ENCODE measurements at places on chromosomes 12 and 14.
A peak's percentile ranks its signal among the peaks of the same experiment; 100 is the strongest.

DNA sequence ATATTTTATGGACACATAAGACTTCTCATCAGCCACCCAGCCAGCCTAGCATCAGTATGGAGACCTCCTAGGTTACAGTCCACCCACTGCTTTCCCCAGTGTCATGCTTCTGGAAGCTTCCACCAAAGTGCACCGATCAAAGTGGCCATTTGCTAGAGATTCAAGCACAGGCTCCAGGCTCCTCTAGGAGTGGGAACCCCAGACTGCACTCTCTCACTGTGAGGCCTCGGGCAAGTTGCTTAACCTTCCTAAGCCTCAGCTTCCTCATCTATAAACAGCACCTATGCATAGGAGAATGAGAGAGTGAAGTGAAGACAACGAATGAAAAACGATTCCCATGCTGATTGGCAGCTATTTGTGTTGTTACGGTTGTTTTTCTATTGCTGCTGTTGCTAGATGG is 94.4 kb downstream of the DICER1 start:
- DNase-seq = no peak

- no peak for DNase-seq
These were observed 106.0 kb downstream of the TXNDC16 start for GRCh38 chr14:52446355-52446754.

DNA sequence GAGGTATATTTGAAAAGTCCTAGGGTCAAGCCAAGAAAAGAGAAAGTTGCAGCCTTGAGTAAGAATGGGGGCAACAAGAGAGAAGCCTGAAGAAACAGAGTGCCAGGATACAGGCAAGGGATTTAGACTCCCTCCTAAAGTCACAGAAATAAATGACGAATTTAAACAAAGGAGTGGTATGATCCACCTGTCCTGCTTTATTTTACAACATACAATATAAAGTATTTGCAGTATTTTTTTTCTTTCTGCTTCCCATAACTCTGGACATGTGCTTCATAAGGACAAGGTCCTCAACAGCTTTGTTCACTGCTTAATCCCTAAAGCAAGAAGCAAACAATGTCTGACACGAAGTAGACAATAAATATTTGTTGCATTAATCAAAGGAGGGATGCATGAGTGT is 57.4 kb downstream of the IFNG start:
- no peak for DNase-seq

GRCh38 chr14:101380940-101381339 is 180.4 kb upstream of the DIO3 start:
- no peak for DNase-seq

DNA sequence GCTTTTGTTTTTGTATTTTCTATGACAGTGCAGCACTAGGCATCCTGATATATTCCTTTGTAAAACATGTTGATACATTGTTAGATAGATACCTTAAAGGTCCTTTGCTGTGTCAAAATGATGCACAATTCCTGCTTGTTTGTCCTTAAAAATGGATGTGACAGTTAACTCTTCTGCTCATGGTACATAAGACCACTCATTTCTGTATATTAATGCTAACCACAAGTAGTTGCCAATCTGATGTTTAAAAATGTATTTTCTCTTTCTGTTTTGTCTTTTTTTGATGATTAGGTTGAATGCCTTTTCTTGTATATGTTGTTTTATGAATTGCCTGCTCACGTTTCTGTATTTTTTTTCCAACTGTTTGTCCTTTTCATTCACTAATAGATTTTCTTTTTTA is 35.1 kb downstream of the ATF7IP start:
- DNase-seq = no peak

- DNase-seq = no peak
These were observed 190.0 kb downstream of the EMP1 start for GRCh38 chr12:13386323-13387039.

- DNase-seq = no peak
These were observed 263.4 kb upstream of the PLEKHG7 start for GRCh38 chr12:92439420-92439805.

DNA sequence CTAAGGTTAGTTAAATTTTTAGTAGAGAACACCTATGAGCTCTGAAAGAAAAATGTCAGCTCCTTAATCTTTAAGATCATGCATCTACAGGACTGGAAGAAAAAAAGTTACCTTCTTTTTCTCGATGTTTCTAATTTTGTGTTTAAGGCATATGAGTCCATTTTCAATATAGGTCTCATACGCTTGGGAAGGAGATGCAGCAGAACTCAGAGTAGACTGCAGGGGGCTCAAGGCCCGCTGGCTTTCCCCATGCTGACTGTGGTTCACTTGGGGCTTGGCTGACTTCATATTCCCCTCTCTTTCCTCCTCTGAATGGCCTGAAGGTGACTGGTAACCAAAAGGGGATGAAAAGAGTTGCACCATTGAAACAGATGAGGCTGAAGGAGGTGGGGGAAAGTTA is 1.5 kb downstream of the CAPRIN2 start:
- DNase-seq = no peak

- no peak for DNase-seq
These were observed 15.9 kb downstream of the HEBP1 start for GRCh38 chr12:12984149-12984548.

DNA sequence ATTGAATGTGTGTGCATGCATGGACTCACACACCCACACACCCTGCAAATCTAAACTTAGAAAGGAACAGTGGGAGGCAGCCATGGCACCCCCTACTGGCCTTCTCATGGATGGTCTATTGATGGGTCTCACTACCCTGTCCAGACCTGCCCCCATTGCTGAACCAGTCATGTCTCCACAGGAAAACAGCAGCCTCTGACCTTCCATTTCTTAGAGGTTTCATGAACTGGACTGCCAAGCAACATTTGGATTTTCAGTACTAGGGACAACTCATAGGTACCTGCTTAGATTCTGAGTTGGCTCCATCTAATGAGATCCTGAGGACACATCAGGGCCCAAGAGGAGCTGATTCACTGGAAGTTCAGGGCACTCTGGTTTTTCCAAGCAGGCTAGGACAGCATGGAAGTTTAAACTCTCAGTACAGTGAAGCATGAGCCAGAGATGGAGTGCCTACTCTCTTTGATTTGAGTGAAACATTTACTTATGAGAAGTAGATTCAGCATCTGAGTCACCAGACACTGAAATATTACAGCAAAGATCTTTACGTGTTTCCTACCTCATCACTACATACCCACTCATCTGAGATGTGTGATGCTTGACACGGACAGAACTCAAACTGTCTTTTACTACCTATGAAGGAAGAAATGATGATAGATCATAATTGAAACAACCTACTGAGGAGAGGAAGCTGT is 98.9 kb upstream of the PLEKHG7 start:
- no peak for DNase-seq

- DNase-seq = no peak
These were observed 211.9 kb downstream of the TBX5 start for GRCh38 chr12:114194066-114194465.

- no peak for DNase-seq
These were observed 96.4 kb downstream of the GAS2L3 start for GRCh38 chr12:100669922-100670321.

DNA sequence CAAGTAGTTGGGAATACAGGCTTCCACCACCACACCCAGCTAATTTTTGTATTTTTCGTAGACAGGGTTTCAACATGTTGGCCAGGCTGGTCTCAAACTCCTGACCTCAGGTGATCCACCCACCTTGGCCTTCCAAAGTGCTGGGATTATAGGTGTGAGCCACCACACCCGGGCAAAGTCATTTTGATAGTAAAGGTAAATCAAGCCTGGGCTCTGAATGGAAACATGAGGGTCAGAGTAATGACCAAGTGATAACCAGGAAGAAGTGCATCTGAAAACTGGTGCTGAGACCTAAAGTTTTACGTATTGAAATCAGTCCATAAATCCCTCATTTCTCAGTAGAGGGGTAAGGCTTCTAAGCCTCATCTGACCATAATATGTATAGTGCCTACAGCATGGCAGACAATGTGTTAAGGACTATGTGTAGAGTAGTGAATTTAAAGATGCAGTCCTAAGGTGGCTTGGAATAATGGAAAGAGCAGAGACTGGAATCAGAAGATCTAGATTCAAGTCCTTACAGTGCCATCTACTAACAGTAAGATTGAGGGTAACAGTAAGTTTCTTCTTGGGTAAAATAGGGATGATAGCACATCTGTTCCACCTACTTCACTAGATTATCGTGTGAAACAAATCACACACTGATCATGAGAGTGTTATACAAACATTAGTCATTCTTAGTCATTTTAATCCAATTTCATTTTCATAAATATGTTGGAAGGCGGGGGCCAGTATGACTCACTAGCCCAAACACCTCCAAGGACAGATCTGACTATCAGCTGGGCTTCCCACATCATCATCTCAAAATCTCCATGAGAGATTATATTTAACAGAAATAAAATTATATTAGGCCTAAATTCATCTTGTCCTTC is 11.2 kb downstream of the MAP4K5 start:
- peak; percentile 62 for DNase-seq

DNA sequence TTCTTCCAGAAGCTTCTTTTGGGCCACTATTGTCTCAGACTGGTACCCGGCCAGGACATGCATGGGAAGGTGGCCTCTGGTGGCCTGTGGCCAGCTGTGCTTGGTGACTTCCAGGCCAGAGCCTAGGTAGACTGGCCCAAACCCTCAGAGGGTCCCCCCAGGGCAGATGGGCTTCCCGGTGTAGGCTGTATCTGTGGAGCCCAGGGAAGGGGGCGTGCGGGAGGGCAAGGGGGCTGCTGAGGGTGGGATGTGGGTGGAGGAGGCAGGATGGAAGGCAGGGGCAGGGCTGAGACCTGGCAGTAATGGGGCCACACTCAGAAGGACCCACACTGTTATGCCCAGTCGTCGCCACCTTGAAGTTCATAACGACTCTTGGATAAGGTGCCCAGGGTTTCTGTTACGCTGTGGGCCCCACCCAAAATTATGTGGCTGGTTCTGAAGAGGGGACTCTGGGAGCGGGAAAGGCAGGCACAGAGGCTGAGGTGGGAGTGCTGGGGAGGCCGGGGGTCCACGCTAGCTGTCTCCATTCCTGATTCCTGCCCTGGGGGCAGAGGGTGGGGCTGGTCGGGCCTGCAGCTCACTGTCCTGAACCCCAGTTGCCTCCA is 52.1 kb downstream of the KIF26A start:
- DNase-seq = no peak

DNA sequence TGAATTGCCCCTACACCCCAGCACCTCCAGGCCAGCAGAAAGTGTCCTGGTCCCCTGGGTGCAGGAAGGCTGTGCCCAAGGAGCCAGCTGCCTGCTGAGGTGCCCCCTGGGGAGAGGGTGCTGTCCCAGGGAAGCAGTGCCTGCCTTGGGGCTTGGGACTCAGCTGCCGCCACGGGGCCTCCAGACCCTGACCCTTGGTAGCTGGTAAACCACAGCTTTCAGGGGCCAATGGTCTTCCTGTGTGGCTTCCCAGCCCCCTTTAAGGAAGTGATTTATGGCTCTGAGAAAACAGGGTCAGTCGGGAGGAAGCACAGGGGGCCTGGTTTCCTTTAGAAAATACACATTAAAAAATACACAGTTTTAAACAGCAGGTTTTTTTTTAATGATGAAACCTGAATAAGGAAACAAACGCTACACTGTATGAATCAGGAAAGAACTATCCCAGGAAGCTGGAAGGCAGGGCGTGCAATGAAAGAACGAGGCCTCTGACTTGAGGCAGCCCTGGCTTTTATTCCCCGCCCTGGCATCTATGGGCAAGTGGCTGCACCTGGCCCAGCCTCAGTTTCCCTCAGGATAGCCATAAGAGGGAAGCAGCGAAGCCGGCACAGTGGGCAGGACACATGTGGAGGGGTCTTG is 40.6 kb upstream of the EML1 start:
- DNase-seq = no peak

GRCh38 chr12:132078190-132078589 is 65.9 kb downstream of the DDX51 start:
- DNase-seq = no peak

DNA sequence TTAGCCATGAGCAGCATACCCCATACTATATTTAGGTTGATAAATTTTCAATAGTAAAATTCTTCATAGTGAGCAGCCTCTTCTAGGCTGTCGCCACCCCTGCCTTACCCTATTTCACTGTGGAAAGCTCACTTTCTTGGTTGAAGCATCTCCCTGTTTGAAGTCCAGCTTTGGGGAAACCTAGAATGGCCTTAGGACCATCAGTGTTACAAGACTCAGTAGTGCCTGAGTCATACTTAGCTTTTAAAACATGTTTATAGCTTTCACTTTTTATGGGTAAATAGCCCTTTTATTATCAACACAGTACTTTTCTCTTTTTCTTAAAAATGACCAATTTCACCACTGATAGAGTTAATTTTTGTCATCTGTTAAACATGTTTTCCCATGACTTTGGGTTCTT is 37.1 kb downstream of the FUT8 start:
- DNase-seq = no peak

DNA sequence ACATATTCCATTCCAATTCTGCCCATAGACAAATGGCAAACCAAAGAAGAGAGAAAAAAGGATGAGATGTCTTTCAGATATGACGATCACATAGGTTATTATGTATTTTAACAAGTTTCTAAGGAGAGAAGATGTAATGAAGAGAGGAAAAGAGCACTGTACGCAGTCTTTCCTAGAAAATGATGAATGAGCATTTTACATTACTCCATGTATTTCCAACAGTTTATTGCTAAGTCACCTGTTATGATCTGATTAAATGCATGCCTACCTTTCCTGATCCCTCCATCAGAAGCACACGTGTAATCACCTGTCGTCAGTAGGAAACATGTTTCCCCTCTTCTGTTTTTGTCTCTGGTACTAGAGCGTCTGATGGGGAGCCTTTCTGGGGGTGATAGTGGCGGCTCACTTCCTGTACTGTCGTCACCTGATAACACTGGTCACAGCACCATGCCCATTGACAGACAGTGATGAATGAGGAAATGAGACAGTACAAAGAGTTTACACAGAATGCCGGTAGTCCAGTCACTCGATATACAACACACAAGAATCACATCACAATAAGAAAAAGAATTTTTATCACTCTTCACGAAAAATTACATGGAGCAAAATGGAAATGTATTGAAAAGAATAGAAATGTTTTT is 161.6 kb downstream of the KCNC2 start:
- DNase-seq = no peak

- no peak for DNase-seq
These were observed 10.1 kb upstream of the DLGAP5 start for GRCh38 chr14:55201219-55202101.

- DNase-seq = no peak
These were observed 21.8 kb downstream of the MDM1 start for GRCh38 chr12:68310370-68310769.

DNA sequence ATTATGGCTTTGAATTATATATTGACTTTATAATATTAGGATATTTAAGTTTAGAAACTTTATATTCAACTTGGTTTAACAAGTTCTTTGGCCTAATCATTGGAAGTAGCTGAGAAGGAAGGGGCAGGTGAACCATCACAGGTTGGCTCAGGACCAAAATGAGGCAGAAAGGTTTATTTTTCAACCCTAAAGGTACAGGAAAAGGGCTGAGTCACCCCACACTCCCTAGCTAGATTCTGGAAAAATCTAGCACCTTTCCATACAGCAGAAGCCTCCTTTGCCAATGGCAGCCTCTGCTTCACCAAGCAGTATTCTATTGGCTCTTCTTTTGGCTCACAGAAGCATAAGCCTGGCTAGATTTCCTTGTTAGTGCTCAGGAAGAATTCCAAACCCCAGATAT is 19.3 kb upstream of the MED6 start:
- DNase-seq = no peak

Measured in Peyer's patch (tissue), 4 donors.